ENCODE measurements at places on chromosomes 12 and 14. TPM values are rescaled to one million over a fixed set of nuclear protein-coding genes. Genes with fewer than 3 reads are reported as not detected.
A peak's percentile ranks its signal among the peaks of the same experiment; 100 is the strongest.

- DNase-seq, result no peak
Measured at GRCh38 chr12:15823360-15824128, 34.4 kb upstream of the EPS8 start.

DNA sequence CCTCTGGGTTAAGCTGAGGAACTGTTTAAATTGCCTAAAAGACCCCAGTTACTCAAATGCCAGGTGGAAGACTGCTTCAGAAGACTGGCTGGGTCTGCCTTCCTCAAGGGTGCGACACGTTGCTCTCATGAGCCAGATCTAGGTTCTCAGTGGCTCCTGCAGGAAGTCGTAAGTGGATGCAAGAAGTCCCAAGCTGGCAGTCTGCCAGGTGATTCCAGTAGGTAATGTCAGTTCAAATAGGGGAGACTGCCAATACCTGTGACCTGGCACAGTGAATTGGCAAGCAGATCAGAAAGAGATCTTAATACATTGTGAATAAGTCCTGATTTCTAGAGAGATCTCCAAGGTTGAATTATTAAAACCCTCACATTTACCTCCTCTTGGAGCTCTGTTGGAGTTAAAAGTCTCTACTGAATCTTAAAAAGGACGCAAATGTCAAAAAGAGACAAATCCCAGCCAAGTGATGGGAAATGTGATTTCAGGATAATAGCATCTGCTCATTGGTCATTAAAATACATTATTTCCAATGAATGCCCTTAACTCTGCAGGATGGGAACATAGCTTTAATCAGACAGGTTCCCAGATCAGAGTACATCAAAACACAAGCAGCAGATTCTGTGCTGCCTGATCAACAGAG is 98.8 kb upstream of the FRMD6 start:
- DNase-seq, result no peak

DNA sequence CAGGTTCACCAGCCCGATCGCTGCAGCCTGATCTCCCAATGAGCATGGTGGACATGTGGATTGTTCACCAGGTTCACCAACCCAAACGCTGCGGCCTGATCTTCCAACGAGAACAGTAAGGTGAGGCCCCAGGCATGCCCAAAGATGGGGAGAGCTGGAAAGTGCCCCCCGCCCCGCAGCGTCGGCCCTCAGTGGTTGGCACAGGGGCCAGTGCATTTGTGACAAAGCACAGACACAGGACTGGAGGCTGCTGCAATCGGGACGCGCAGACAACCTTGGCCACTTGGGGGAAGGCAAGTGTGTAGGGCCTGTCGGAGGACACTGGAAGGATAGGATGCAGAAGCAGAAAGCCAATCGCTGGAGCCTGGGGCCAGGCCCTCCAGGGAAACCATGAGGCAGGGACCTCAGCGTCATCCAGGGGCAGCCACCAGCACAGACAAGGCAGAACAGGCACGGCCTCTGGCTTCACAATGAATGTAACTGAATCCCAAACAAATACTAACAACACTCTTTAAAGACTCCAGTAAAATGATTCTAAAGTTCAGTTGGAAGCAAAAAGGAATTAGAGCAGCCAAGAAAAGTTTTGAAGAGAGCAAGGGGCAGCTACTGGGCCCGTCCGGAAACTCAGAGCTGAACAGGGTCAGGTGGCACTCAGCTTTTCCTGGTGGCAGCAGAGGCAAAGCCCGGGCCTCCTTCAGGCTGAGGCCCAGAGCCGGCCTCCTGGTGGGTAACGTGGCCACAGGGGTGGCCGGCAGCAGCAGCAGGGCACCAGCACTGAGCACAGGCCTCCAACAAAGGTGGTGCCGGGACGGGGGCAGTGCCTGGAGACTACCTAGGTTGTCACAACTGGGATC is 13.3 kb downstream of the BRF1 start:
- DNase-seq, result no peak

- DNase-seq, result no peak
Measured at GRCh38 chr12:130966443-130967030, 12.8 kb downstream of the ADGRD1 start.

DNA sequence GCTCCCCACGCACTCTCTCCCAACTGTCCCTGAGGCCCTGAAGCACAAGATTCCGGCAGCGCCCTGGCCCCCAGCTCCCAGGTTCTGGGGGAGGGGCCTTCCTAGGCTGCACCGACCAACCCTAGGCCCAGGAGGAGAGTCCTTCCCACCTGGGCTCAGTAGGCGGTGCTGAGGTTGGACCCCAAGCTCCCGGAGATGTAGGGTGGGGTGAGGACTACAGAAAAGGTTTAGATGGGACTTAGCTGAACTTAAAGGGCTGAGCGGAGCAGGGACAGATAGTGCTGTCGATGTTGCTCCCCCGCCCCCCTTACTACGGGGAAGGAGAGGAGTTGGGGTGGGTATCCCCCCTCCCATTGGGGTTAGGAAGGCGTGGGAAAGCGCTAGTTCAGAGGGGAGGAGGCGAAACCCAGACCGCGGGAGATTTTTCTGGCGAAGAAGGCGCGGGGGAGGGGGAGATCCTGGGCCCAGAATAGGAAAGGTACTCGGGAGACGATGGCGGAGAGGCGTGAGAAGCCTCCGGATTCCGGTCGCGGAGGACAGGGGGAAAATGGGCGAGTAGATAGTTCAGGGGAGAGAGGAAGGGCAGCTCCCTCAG is 4.2 kb upstream of the BAZ2A start:
- DNase-seq, result peak; percentile 35

- DNase-seq, result no peak
Measured at GRCh38 chr12:38555620-38556591, 239.3 kb downstream of the ALG10B start.

GRCh38 chr14:47966076-47966810 is 290.8 kb upstream of the MDGA2 start:
- no peak for DNase-seq

DNA sequence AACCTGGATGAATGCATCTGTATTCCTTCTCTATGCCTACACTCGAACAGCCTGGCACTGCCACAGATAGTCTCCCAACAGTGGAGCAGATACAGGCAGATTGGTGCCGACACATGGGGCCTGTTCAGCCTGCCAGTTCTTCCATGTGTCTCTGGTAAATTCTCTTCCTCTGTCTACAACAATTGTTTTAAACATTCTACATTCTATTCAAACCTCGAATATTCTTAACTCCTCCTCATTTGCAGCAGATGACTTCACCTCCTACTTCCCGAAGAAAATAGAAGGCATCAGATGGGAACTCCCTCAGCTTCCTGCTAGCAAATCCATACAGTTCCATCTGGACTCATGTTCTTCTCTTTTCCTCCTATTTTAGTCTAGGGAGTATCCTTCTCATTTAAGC is 43.1 kb upstream of the OTOGL start:
- DNase-seq, result no peak

- DNase-seq, result no peak
Measured at GRCh38 chr12:128314611-128315010, 47.6 kb downstream of the TMEM132C start.

- peak; percentile 98 for DNase-seq
Measured at GRCh38 chr12:70543444-70543843, 93.8 kb downstream of the PTPRB start.

DNA sequence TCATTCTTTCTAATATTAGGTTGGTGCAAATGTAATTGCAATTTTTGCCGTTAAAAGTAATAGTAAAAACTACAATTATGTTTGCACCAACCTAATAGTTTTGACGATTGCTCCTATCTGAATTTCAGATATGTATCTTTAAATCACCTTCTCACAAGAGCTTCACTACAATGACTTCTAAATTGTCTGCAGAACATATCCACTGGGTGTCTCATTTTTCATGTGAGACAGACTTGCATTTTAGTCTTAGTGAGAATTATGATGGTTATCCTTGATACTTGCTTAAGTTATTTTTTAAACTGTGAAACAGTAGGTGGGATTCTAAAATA is 84.6 kb downstream of the ITPR2 start:
- no peak for DNase-seq

DNA sequence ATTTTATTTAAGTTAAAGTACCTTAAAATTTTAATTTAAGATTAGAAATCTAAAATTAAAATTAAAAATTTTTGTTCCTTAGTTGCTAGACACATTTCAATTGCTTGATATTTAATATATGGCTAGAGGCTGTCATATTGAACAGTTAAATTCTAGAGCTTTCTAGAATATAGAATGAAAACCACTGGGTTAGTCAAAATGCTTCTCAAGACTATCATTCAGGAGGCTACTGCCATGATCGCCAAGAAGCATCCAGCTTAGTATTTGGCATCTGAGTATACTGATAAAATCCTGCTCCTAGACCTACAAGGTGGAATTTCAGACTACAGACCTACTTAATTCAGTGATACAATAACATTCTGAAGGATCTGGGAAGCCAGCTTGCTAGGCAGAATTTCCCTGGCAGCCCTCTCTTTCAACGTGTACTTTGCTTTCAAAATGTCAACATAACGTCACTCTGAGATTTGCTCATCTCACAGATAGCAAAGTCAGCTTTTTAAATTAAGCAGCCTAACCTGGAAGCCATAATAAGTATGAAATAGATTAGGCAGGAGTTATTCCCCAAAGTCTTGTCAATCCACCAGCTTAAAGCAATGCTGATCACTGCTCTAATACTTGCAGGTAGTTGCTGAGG is 525.8 kb downstream of the FSCB start:
- DNase-seq, result no peak

GRCh38 chr12:4569261-4569660 is 7.3 kb downstream of the DYRK4 start:
- no peak for DNase-seq

DNA sequence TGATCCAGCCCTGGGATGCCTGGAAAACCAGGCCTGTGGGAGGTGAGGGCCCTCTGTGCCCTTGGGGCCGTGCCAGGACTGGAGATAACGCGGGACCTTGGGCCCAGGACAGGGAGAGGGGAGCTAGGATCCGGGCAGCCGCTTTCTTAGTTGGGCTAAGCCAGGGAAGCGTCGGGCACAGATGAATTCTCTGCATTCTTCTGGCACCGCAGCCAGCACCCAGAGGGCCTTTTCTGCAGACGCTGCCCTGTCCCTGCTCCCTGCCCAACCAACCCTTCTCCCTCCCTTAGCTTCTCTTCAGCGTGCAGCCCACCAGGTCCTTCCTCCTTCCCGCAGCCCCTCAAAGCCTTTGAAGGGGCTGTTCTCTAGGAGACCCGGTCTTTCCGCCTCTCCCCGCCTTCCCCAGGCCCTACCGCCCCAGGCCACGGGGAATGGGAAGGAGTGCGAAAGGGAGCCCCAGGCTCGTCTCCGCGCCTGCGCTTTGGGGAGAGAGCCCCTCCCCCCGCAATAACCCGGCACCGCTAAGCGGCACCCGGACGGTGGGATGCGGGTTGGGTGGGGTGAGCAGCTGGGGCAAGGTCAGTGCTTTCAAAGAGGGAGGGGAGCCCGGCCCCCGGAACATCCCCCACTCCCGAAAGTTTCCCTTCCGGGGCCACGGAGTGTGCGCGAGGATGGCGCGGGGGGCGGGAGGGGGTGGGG is 663 bp downstream of the NCKAP5L start:
- DNase-seq, result peak; percentile 81

DNA sequence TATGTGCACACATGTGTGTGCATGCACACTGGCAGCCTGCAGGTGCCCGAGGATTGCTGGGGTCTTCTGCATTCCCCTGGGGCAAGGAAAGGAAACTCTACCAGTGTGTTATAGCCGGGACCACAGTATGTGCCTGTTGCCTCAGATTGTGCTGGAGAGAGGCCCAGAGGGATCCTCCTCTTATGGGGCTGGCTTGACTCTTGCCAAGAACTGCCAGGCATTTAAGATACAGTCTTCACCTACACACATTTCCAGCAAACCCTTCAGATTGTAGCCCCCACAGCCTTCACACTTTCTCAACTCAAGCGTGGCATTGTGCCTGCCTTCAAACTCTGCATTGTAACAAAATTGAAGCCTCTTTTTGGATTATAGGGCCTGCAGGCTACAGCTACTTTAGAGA is 176.7 kb upstream of the DYRK2 start:
- no peak for DNase-seq

GRCh38 chr12:49489720-49490119 is 49.1 kb upstream of the KCNH3 start:
- DNase-seq, result peak; percentile 58

DNA sequence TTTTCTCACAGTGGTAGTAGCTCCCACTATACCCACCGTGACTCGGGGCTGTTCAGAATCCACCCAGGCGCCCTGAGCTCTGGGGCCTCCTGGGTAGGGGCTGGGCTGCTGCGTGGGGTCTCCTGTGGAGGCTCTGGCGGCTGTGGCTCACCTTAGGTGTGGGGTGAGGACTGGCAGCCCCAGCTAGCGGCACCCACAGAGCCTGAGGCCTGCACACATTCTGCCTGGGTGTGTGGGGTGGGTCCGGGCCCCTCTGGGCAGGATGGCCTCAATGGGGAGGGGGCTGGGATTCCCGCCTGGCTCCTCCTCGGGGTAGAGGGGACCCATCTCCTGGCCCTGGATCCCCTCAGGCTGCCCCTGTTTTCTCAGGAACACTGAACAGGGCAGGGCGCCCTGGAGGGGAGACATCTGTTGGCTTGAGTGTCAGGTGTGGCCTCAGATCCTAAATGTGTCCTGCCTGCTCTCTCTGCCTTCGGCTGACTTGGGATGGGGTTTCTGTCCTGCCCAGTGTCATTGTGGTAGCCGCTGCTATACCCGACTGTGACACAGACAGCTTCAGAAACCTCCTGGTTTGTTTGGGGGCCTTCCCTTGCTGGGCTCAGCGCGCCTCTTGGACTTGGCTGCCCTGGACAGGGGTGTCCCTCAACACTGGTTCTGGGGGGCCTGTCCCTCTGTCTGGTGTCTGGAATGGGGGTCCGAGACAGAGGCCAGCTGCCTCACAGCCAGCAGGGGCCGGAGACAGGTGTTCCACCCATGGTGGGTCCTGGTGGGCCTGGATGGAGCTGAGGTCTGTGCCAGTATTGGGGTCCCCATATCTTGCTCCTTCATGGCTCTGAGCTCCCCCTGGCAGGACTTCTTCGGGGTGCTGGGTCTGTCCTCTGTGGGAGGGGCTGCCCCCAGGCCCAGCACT is 354.9 kb downstream of the TMEM121 start:
- no peak for DNase-seq

GRCh38 chr12:19419086-19419485 is 20.2 kb upstream of the AEBP2 start:
- no peak for DNase-seq

GRCh38 chr14:52286661-52287649 is 19.5 kb downstream of the PTGDR start:
- DNase-seq, result peak; percentile 58

GRCh38 chr14:66509874-66510273 is 1.9 kb downstream of the GPHN start:
- DNase-seq, result peak; percentile 18

GRCh38 chr12:93166541-93167307 is 211.0 kb upstream of the NUDT4 start:
- DNase-seq, result no peak

RIPK3 gene
- 2.2 TPM for total RNA-seq

KRT6C gene
- not detected for total RNA-seq

CIT gene
- total RNA-seq, result 6.8 TPM

P2RX7 gene
- 0.54 TPM for total RNA-seq

TAS2R13 gene
- 0.32 TPM for total RNA-seq

SINHCAF gene
- 10.4 TPM for total RNA-seq

GPR84 gene
- total RNA-seq, result not detected

GALNT4 gene
- 10.6 TPM for total RNA-seq
